ENCODE measurements at places on chromosomes 6 and 20.
A peak's percentile ranks its signal among the peaks of the same experiment; 100 is the strongest.

DNA sequence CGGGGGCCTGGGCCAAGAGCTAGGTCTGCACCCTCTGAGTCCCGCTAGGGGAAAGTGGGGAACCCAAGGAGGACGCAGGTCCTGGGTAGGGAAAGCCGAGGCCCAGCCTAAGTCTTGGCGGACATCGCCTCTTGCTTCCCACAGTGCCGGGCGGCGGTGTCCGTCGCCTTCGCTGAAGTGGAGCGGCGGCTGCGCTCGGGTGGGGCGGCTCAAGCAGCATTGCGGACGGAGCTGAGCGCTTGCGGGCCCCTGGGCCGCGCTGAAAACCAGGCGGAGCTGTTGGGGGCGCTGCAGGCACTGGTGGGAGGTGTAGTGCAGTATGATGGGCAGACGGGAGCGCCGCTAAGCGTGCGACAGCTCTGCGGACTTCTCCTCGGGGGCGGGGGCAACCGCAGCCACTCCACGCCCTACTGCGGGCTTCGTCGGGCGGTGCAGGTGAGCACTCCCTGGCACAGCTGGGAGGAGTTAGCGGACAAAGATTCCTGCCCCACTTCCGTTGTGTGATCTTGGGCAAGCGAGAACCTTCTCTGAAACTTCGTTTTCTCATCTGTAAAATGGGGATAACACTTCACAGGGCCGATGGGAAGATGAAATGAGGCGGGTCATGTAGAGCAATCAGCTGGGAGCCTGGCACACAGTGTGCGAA is 4.2 kb downstream of the PRSS16 start:
- peak; percentile 88 for DNase-seq

- DNase-seq, result no peak
These were observed 5.4 kb upstream of the PRDM1 start for GRCh38 chr6:106080763-106081095.

DNA sequence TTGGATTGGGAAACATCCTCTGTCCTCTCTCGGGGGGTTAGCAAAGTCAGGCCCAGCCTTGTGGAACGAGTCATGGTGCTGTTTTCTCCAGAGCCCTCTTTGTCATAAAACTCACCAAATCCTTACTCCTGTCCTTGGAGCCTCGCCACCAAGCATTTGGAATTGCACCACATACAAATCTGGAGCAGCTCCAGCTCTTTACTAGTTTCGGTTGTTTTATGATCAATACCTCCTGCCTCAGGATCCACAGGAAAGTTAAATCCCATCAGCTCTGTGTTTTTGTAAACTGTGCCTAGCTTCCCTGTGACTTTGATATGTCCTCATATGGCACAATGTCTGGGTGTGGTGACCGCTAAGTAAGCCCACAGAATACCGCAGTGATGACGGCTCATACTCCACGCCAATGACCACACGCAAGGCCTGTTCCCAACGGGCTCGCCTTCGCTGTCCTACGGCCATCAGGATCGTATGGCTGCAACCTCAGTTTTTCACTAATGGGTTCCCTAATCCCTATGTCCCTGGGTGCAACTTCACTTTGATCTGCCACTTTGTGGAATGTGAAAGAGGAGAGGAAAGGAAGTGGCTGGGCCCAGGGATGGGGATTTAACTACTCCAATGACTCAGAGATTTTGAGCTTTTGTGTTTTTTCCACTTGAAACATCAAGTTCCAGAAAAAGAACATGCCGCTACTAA is 111.3 kb upstream of the FOXQ1 start:
- no peak for DNase-seq

DNA sequence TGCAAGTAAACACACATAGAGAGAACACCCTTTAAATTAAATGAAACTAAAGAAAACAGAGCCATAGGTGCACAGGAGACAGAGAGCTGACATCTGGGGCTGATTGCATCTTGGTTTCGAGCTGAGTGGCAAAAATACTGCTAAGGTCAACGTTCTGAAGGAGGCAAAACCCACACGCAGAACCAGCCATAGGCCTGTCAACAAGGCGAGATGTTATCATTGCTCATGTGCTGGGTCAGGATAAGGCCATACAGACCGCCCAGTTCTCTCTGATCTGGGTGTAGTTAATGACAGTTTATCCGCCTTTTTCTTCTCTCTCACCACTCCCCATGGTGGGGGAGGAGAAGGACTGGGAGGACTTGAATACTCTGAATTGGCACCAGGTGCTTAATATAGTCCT is 4.5 kb upstream of the FAM110A start:
- no peak for DNase-seq

- DNase-seq, result no peak
These were observed 9.4 kb upstream of the GATA5 start for GRCh38 chr20:62485062-62485700.

DNA sequence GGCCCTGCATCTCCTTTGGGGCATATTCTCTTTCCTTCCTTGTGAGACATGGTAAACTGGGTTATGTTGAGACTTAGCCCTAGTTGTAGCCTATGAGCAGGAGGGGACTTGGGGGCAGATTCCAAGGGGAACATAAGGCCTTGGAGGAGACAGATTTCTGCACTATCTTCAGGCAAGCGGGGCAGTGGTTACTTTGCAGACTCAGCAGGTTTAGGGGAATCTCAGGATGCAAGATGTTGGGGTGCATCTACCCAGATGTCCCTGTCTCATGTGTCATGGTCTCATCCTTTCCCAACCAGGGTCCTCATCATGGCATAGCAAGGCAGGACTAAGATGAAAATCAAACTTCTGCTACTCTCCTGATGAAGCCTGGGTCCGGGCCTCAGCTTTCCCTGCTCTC is 58.6 kb upstream of the PTPRT start:
- no peak for DNase-seq

DNA sequence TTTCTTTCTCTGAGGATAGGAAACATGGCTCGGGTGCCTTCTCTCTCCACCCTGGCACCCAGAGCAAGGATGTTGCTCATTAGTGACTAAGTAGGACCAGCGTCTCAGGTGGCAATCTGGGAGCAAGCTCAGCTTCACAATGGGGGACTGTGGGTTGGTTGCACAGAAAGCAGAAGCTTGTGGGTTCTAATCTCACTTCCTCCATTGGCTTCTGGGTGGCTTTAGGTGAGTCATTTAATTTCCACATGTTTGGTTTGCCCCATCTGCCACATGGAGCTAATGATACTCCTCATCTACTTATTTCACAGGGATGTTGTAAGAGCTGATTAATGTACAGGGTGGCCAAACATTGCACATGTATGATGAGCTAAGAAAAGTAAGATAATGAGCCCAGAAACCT is 54.8 kb upstream of the AKIRIN2 start:
- peak; percentile 63 for DNase-seq

DNA sequence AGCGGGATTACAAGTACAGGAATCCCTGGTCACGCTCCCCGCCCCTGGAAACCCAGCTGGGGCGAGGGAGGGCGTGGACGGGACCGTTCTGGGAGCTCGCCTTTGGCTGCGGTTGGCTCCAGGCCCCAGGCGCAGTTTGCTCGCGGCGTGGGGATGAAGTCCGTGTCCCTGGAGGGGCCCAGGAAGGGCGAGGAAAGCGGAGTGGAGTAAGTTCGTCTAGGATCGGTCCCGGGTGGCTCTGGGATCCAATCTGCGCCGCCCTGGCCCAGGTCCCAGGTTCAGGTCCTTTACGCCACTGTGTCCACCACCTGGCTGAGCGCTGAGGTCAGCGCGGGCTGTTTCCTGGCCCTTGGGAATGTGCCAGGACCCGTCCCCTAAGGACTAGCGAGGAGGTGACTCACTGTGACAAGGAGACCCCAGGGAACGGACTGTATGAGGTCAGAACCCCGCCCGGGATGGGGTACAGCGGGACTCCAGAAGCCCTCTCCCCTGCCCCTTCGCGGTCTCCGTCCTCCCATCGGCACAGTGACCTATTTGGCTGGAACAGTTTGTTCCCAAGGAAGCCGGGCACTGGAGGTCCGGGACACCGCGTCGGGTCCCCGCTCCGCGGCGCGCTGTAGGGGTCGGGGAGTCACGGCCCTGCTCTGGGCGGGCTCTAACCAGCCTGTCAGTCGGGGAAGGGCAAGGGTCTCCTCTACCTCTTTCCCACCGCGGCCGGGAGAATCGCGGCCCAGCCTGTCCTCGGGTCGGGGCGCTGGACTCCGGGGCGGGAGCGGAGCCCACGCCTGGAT is 724 bp downstream of the CDKN1A start:
- DNase-seq, result peak; percentile 40

- no peak for DNase-seq
These were observed 25.2 kb upstream of the MYLIP start for GRCh38 chr6:16103722-16104121.

GRCh38 chr20:59670786-59671492 is 66.6 kb downstream of the PHACTR3 start:
- no peak for DNase-seq

DNA sequence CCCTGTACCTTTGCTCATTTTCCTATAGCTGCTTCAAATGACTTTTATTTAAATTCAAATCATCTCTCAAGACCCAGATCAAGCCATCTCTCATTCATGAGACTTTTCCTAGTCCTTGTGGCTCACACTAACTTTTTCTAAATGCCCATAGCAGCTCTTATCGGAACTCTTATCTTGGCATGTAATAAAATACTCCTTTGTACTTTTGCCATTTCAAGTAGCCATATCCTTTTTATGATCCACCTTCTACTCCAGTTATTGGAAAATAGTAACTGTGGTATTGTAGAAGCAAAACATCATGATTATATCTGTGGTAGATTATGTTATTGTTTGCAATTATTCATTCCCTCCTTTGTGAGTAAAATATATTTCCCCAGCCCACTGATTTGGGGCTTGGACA is 37.6 kb upstream of the FILIP1 start:
- DNase-seq, result no peak

DNA sequence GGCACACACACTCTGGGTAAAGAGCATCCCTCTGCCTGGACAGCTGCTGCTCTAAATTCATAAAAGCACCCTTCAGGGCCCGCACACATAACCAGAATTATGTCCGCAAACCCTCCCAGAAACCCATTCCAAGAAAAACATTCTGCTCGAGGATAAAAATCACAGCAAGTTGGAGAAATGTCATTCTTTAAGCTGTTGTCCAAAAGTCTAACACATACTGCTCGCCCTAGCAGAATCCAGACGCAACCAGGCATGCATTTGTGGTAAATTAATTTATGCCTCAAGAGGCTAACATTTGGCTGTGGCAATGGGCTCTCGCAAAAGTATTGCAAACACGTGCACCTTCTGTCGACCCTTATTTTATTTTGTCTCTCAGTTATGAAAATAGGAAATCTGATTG is 116.1 kb upstream of the INSM1 start:
- no peak for DNase-seq

DNA sequence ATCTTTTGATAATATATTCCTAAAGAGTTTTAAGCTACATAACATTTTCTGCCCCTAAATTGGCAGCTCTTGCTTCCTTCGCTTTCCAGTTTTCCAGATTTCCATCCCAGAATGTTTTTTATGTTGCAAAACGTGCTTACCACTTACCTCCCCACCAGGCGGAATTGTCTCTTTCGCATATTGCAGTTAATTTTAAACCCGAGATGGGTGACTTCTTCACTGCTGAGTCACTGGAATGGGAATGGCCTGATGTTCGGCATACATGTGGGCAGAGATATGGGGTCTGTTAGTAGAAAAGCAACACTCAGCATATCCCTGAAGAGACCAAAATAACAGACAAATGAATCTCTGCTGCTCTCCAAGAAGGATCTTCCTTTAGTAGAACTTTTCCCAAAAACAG is 491.2 kb downstream of the PREX1 start:
- no peak for DNase-seq

DNA sequence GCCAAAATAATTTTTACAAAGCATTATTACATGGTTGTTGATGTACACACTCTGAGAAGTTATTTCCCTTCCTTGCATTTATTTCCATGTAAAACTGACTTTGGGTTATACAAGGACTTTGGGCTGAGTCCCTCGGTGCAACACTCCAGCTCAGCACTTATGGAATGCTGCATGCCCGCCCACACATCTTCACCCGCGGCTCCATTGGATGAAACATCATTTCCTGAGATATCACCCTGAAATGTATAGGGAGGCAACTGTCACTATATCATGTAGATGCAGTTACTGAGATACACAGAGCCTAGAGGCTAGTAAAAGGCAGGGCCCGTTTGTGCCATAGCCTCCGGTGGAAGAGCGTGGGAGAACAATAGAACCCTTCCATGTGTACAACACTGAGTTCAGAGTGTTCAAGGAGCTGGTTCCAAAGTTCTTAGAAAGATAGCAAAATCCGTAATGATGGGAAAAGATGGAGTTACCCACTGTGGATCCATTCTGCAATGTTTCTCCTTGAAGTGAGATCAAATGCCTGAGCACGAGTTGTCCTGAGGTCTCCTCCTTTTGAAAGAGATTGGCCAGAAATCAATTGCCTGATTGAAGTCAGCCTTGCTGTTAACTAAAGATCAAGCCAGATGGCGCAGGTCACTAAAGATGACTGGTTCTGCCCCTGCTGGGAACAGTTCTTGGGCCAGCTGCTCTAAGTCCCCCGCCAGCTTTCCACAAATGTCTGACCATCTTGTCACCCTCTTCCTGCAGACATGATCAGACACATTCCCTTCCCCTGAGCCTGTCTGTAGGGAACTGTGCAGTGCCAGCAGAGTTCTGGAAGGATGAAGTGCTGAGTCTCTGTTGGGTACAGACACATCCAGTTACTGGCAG is 100.9 kb upstream of the IYD start:
- no peak for DNase-seq

DNA sequence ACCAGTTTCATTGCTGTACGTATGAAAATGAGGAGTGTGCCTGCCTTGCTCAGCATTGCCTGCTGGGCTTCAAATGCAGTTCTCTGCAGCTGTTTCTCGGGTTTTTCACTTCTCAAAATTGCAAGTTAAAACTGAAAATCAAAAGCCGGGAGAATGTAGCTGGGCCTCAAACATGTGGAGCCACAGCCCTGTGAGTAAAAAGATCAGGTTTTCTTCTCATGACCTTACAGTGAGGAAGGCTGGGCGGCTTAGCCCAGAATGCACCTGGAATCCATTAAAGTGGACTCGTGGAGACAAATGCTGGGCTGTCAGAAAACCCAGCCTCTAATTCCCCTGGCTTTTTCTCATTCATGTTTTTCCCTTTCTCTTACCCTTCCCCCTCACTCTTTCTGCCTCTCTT is 34.4 kb downstream of the DSE start:
- no peak for DNase-seq

- no peak for DNase-seq
These were observed 4.9 kb upstream of the ACSS1 start for GRCh38 chr20:25062841-25063240.

- no peak for DNase-seq
These were observed 50.7 kb downstream of the MRPL14 start for GRCh38 chr6:44076356-44077213.
